ENCODE measurements at places on chromosomes 2 and 18.

DNA sequence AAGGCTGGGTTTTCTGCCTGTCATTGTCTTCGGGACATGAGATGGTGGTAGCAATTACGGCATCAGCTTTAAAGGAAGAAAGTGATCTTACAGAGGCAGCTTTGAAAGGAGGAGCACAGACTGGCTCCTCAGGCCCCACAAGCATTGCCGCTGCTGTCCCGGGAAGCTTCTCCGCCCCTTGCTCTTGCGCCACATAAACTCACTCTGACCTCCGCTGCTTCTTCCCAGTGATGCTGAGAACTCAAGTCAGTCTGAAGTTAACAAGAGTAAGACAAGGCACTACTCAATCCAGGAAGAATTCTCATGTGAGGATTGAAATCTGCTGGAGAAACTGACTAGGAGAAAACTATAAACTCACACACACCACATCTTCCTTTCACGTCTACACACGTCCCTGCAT is 112.4 kb upstream of the RIOK3 start:
- no peak for DNase-seq

- DNase-seq: no peak
Observed at GRCh38 chr2:29920631-29921559, 491 bp downstream of the ALK start.

GRCh38 chr18:42392416-42392815 is 437.4 kb downstream of the PIK3C3 start:
- DNase-seq: no peak

- peak; percentile 17 for DNase-seq
Observed at GRCh38 chr2:46876741-46877384, 38.7 kb downstream of the MCFD2 start.

GRCh38 chr2:46557788-46558187 is 78.4 kb downstream of the TMEM247 start:
- DNase-seq: no peak

DNA sequence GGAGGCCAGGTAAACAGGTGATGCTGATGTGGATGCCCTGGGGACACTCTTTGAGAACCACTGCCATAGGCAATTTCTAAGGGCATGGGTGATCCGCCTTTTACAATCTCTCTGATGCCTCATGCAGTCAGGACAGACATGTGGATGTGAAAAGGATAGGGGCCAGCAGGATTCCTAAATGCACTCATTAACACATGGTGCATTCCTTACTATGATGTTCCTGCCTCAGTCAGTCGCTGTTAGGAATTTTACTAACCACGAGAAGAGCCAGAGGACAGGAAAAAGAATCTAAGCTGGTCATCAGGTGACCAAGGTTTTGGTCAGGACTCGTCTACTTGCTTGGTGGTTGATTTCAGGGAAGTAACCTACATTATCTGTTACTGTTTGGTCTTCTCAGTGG is 191.0 kb downstream of the ARL4C start:
- no peak for DNase-seq

DNA sequence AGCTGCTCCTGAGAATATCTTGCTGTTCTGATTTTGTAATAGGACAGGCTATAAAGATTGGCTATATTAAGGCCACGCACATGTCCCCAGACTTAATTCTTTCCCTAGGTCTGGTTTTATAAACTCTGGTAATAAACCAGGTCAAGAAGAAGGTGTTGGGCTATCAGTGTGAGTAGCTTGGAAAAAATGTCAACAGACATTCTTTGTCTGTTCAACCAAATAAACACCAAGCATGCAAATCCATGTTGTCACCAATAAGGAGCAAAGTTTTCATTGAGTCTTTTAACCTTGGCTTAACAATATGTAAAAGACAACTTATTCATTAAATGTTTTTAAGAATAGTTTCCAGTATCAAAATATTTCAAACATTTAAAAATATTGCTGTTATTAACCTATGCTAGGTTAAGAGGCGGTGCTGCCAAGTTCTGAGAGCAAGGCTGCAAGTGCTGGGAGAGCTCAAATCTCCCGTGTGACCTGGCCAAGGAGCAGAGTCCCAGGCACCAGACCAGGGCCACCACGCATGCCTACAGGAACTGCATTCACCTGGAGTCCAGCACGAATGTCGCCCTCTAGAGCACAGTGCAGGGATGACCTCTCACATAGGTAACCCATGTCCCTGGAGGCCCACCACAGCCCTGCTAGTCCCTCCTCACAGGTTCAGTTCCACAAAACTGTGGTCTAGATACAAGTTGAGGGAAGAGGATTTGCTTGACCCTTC is 120.5 kb upstream of the POU3F3 start:
- no peak for DNase-seq

DNA sequence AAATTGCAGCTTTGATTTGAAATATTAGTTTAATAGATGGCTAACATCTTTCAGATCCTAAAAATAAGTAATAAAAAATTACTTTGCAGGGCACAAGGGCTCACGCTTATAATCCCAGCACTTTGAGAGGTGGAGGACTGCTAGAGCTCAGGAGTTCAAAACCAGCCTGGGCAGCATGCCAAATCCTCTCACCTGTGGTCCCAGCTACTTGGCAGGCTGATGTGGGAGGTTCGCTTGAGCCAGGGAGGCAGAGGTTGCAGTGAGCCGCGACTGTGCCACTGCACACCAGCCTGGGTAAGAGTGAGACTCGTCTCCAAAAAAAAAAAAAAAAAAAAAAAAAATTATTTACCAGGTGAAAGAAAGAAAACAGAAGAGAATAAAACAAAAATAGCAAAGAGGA is 449.8 kb downstream of the NRXN1 start:
- DNase-seq: no peak

DNA sequence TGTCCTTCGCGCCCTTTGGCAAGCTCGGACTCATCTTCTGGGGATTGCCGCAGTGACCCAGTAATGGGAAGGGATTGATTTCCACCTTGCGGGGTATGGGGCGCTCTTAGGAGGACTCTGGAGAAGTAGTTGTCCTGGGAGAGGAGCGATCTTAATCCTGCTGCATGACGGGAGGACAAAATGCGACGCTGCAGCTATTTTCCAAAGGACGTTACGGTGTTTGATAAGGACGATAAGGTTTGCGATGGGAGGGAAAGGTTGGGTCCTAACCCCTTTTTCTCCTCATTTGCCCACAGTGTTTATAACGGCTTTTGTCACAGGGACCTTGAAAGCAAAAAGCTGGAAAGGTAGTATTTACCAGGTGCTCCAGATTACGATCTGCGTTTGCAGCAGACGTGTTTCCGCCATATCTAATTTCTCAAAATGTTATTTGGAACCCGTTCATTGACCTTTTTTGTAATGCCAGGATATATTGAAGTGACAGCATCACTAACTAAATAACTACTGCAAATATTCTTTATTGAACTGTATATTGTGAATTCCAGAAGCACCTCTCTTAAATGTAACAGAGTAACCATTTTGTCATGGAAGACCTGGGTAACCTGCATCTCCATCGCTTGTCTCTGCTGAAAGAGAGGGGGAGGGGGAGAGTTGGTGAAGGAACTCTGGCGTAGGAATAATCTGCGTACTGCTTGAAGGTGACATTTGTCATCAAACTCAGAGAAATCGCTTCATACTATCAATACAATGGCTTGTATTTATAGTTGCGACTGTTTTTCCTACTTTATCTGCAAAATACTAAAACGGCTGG is 590 bp downstream of the MDH1 start:
- no peak for DNase-seq
